ENCODE measurements at places on chromosomes 7 and 10. TPM values are rescaled to one million over a fixed set of nuclear protein-coding genes. Genes with fewer than 3 reads are reported as not detected.

The SOSTDC1 gene
- total RNA-seq, result not detected

DNA sequence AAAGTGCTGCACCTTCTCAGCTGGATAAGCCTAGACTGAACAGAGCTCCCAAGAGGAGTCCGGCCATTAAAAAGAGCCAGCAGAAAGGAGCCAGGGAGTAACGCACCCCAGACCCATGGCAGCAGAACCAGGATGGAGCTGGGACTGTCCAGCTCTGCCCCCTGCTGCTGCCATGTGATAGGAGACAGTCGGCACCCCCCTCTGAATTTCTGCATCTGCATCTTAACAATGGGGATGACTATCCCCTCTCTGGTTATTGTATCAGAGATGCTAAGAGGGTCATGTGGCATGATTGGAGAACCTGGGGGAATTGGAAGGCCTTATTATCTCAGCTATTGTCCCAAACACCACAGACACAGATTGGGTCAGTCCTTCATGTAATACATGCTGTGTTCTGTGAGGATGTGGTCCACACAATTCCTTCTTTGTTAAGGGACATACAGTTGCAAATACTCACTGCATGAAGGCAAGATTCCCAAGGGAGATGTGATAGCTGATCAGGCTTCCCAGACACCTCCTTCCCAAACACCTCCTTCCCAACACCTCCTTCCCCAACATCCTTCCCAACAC, 29.3 kb downstream of the PLEKHS1 start:
- no peak for DNase-seq

The LRRC4 gene
- total RNA-seq, result 0.92 TPM

- DNase-seq, result no peak
Observed at GRCh38 chr10:103500481-103500880, 7.0 kb downstream of the NEURL1 start.

GRCh38 chr7:24135003-24135817, 148.8 kb upstream of the NPY start:
- no peak for DNase-seq

The TEX47 gene
- total RNA-seq, result not detected

The ADRB1 gene
- total RNA-seq, result 0.87 TPM

- DNase-seq, result no peak
Observed at GRCh38 chr10:69844698-69845097, 43.0 kb downstream of the COL13A1 start.

The AEBP1 gene
- 179 TPM for total RNA-seq

The TMEM225B gene
- not detected for total RNA-seq

- DNase-seq, result peak; percentile 90
Observed at GRCh38 chr10:78552261-78552811, 516.4 kb upstream of the ZMIZ1 start.

- DNase-seq, result no peak
Observed at GRCh38 chr10:89651205-89651915, 6.3 kb upstream of the PANK1 start.

DNA sequence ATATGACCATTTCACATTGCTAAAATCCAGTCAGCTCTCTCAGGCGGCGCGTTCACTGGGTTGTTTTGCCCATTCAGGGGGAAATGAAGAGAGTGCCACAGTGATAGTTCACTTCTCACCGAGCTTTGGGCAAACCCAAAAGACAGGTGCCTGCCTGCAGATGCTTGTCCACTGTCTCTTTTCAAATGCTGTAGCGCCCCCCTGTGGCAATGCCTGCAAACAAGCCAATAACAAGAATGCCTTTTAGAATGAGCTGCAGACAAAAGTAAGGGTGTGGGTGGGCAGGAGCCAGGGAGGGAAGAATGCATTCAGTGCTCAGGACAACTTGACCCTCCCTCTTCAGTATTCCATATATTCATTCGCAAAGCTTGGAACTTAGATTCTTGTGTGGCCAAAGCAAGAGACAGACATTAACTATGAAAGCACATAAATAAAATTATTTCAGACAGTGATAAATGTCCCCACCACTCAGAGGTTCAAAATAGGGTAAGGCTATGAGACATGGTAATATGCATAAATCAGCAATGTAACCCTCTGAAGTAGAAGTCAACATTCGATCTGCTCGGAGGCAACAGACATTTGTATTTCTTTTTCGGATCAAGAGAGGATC, 86.9 kb downstream of the JAZF1 start:
- peak; percentile 69 for DNase-seq

The GBF1 gene
- total RNA-seq, result 21.7 TPM

DNA sequence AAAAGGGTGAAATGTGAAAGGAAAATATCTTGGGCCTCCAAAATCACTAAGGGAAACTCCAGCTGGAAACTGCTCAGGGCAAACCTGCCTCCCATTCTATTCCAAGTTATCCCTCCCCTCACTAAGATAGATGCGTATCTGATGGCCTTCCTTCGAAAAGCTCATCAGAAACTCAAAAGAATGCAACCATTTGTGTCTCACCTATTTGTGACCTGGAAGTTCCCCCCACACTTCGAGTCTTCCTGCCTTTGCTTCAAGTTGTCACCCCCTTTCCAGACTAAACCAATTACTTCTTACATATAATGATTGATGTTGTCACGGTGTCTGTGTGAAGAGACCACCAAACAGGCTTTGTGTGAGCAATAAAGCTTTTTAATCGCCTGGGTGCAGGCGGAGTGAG, 69.3 kb downstream of the ST8SIA6 start:
- no peak for DNase-seq

The INMT gene
- 8.4 TPM for total RNA-seq

Measured in stomach (tissue), 19 donors.